CD8-positive, alpha-beta memory T cell (primary cell): ENCODE measurements at places on chromosomes 1 and 21.
A peak's percentile ranks its signal among the peaks of the same experiment; 100 is the strongest.

DNA sequence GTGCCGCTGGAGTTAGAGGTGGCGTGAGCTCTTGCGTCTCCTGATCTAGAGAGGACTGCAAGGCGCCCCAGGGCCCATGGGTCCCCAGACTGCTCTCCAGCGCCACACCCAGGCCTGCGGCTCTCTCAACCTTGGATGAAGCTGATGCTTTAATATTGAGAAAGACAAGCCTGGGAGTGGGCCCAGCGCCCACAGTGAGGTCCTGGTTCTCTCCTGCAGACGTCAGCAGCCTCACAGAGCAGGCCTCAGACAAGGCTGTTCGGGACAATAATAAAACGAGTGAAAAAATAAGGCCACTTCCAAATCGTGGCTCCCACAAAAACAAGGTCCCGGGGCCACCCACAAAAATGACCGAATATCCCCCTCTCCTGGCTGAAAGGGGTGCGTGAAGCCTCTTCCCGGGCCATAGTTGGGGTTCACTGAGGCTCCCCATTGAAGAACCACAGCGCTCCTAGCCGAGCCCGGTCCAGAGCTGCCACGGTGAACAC lies 6.0 kb upstream of the DNMT3L start:
- peak; percentile 16 for DNase-seq

- DNase-seq: no peak
These were observed at the start of gene DPT for GRCh38 chr1:168728473-168729404. Gene DPT, minus strand, starts transcription at chr1:168729206. Its CDS starts 32 bp downstream, at chr1:168729174.

DNA sequence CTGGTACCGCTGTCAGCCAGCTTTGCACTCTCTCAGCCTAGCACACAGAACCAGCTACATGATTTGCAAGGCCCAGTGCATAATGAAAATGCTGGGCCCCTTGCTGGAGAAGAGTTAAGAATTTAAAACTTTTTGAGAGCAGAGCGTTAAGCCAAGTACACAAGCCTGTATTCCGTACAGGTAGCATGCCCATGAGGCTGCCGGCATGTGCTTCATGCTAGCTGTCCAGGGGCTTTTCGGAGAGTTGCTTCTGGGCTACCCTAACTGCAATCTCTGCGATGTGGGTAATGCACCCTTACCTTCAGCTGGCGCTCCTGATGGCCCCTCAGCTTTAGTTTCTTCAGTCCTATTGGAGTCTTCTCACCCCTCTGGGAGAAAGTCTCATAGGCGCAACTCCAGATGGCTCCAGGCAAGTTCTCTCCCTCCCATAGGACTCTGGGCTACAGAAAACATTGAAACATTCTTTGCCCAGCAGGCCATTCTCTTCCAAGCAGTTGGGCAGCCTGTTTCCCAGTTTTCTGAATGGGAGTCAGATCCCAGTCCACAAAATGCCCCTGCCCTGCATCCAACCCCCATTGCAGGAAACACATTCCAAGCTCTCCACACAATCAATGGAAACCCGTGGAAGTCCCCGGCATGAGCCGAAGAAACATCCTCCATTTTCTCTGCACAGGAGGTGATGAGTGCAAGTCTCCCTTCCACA lies 5.7 kb upstream of the AKT3 start:
- DNase-seq: no peak

DNA sequence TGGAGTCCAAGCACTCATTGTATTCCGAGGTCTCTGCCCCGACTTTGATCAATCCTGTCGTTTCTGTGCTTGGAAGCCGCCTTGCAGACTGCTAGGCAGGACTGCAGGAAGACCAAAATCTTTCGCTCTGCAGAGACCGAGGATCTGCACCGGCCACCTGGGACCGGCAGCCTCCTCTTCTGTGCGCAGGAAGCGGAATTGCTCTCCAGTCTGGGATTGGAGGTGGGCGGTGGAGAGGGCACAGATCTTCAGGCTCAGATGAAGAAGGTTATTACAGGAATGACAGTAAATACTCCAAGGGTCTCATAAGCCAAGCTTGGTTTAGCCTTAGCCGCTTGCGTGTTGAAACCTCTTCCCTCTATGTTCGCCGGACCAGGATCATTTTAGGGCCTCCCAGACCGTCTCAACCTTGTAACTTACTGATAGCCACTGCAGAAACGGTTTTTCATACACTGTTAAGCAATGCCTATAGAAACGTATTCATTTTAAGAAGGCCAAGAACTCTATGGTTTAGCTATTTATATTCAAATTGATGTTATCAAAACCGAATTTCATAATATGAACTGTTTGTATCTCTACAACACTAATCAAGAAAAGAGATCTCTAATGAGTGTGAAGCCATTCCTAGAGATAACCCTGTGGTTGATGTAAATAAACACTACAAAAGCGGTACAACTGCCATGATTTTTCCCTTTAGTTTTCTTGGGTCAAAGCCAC lies 1.1 kb downstream of the MIA3 start:
- no peak for DNase-seq

- DNase-seq: no peak
These were observed at the start of gene CRYBG2 for GRCh38 chr1:26353976-26354820. Gene CRYBG2, minus strand, starts transcription at chr1:26354130. Its CDS starts 7,473 bp downstream, at chr1:26346657.

- no peak for DNase-seq
These were observed 55.5 kb downstream of the SCCPDH start for GRCh38 chr1:246779561-246780175.

DNA sequence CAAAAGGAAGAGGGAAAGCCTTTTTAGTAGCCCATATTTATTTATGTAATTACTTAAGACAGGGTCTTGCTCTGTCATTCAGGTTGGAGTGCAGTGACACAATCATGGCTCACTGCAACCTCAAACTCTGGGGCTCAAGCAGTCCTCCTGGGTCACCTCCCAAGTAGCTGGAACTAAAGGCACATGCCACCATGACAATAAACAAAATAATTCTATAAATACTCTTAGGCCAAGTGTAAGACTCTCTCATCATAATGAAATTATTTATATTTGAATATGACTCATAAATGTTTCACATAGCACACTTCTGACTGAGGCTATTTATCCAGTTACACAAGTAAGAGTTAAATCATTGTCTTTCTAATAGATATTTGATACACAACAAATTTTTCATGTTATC lies 314.7 kb downstream of the AMY1C start:
- DNase-seq: no peak

DNA sequence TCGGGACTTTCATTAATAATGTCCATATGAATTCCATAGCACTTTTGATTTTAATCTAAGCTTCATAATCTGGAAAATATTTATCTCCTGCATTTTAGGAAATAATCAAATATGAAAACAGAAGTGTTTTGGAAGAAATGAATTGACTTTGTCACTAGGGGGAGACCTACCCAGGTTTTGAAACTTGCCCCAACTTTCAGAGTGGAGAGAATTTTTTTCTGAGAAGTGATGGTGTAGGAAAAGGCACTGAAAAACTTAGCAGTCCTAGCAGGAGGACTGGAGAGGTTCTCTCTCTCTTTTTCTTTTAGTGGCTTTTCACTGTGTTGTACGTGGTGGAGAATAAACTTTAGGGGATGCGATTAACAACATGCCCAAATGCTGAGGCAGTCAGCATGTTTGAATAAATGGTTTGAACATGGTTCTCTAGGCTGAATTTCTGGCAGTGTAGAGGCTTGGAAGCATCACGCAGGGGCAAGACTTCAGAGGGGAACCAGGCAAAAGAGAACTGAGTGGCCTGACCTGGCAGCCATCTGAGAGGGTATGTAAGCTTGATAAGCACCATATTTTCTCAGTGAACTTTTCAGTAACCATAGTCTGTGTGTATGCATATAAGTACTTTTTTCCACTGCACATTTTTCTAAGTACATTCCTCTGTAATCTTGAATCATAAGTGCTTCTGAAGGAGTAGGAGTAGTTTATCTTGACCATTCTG lies 68.3 kb upstream of the NEK7 start:
- DNase-seq: peak; percentile 36

GRCh38 chr1:36137776-36138175 lies 11.5 kb downstream of the TRAPPC3 start:
- no peak for DNase-seq

DNA sequence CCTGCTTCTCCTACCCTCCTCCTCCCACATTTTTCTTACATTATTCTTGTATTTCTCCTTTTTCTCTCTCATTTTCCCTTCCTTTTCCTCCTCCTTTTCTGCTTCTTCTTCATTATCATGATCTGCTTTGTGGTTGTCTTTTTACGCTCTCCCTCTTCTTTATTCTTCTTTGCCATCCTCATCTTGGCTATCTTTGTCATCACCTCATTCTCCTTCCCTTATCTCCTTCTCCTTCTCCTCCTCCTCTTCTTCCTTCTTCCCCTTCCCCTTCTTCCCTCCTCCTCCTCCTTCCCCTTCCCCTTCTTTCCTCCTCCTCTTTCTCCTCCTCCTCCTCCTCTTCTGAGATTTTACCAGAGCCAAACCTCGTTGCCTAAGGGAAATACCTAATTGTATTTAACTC lies 30.5 kb downstream of the RNF187 start:
- DNase-seq: no peak

- no peak for DNase-seq
These were observed 5.0 kb upstream of the NADK start for GRCh38 chr1:1783320-1783719.

- DNase-seq: no peak
These were observed 22.0 kb downstream of the FOXO6 start for GRCh38 chr1:41383094-41383852.

DNA sequence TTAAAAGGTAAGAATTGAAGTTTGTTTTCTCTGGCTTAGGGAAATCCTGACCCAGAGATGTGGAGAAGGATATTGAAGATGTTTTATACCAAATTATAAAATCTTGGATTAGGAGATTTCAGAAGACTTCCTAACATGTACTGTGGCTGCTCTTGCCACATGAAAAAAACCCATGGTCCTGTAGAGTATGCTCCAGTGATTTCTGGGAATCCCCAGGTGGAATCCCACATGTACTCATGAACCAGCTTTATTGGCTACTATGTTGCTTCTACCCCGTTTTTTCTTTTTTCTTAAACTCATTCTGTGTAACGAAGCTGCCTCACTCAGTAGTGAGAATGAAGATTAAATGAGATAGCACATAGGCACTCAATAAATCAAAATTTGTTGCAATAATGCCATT lies 132.7 kb upstream of the SGIP1 start:
- DNase-seq: no peak

GRCh38 chr1:203271018-203271743 lies 34.1 kb upstream of the BTG2 start:
- peak; percentile 67 for DNase-seq

GRCh38 chr1:24795236-24795635 lies 50.0 kb downstream of the CLIC4 start:
- no peak for DNase-seq

GRCh38 chr1:6497215-6497866 lies 5.9 kb upstream of the PLEKHG5 start:
- DNase-seq: peak; percentile 41
